ENCODE measurements at places on chromosomes 16 and 17.

GRCh38 chr16:56525236-56525635, 5.4 kb upstream of the BBS2 start:
- DNase-seq, result no peak

GRCh38 chr16:87445486-87445885, 47.3 kb downstream of the ZCCHC14 start:
- no peak for DNase-seq

DNA sequence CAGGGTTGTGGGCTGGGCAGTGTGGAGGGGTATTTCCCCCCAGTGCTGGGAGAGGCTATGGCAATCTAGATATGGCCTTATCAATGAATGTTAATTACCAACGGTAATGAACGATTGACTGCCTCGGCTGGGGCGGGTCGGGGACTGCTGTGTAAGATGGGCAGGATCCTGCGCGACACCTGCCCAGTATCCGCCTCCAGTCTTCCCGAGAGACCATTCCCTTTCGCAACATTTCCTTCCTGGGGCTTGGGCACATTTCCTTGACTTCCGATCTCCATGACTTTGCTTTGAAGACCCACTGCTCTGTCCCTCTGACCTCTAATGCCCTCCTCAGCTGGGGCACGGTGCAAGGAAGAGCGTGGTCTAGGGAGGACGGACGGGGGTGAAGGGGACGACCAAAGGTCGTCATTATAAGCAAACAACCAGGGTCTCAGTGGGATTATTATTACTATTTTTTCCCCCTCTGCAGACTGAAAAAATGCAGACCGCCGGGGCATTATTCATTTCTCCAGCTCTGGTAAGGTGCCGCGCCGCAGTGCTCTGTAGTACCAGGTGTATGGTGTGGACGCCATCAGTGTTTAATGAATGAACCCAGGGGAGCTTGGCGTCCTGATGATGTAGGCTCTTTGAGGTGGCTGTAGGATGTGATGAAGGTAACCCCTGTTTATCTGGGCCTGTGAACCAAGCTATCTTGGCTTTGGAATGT, 506 bp downstream of the ATP5MC1 start:
- DNase-seq, result no peak

DNA sequence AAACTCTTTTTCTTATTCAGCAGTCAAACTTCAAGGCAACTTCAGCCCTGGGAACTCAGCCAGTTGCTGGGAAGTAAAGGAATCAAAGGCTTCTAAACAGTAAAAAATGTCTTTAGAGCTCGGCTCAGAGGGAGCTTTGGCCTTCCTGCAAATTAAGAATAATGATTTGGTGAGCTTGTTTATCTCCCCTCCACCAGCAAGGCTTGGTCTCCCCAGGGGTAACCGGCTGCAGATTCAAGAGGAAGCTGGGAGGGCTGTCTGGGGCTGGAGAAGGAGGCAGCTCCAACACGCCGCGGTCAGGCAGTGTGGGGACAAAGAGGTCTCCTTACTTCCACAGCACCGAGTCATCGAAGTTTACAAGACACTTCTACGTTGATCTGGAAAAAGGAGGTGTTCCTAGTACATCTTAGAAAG, 17.7 kb upstream of the DOC2B start:
- DNase-seq, result no peak

DNA sequence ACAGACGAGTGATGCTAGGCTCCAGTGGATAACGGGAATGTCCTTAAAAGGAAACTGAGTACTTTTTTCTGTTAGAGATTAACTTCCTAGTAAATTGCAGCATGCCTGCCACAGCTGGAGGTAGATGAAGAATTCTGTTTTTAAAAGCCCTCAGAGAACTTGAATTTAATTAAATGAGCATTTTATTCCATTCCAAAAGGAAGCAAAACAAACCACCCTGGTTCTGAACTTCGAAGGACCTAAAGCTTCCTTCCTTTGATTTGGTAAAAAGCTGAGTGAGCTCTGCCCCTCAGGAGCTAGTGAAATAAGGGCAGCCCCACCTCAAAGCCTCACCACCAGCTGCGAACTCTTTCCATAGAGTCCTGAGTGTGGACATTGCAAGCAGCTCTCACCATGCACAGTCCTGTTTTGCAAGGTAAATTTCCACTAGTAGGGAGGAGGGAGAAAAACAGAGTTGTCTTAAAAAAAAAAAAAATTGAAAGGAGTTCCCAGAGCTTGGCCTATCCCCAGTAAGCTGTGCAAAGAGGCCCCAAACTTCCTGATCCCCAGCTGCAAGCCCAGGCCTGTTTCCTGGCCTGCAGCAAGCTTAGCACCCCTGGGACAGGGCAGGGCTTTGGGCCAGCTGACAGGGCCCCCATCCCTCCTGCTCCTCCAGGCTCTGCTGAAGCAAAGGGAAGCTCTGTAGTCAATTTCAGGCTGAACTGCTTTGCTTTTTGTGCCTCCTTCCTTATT, 11.2 kb downstream of the CHD9NB start:
- no peak for DNase-seq

DNA sequence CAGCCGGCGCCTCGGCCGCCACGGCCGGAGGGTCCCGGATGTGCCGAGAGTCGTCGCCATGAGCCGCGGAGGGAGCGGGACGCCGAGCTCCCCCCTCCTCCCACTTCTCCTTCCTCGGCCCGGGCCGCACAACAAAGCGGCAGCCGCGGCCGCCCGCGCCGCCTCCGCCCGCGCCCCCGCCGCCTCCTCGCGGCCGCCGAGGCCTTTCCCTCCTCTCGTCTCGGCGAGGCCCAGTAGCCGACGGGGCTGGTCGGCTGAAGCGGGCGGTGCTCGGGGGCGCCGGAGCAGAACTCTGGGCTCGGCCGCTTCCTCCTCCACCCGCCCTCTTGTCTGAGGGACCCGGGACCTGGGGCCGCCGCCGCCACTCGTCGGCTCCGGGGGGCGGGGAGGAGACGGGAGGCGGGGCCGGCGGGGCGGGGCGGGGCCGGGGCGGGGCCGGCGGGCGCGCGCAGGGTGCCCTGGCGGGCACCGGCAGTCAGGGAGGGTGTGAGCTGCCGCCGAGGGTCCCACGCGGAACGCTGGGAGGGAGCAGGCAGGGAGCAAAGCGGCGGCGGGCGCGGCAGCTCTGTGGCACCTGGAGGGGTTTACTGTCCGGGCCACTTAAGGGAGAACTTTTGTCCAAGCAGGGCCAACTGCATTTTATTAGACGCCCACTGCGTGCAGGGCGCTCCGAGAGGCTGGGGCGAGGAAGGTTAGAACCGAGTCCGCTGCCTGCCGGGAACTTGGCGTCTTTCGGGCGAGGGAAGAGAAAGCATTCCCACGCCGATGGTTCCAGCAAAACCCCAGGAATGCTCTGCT, at the start of gene SMURF2:
TSS of gene SMURF2 (minus strand) at position 332 of the 798 bp plus-strand sequence. CDS start 427 bp downstream, outside the sequence.
- no peak for DNase-seq
